ENCODE measurements at places on chromosomes 7 and 10. TPM values are rescaled to one million over a fixed set of nuclear protein-coding genes. Genes with fewer than 3 reads are reported as not detected.

The CLDN12 gene
- total RNA-seq = 39.1 TPM

The CACNB2 gene
- 1.2 TPM for total RNA-seq

The ZNF804B gene
- not detected for total RNA-seq

The MNX1 gene
- not detected for total RNA-seq

The FGFBP3 gene
- total RNA-seq = 0.50 TPM

The TEX36 gene
- total RNA-seq = not detected

The KMT2C gene
- total RNA-seq = 31.1 TPM

The DNAAF5 gene
- 23.2 TPM for total RNA-seq

All from smooth muscle cell of trachea (primary cell).